ENCODE measurements at places on chromosomes 3 and 15.

DNA sequence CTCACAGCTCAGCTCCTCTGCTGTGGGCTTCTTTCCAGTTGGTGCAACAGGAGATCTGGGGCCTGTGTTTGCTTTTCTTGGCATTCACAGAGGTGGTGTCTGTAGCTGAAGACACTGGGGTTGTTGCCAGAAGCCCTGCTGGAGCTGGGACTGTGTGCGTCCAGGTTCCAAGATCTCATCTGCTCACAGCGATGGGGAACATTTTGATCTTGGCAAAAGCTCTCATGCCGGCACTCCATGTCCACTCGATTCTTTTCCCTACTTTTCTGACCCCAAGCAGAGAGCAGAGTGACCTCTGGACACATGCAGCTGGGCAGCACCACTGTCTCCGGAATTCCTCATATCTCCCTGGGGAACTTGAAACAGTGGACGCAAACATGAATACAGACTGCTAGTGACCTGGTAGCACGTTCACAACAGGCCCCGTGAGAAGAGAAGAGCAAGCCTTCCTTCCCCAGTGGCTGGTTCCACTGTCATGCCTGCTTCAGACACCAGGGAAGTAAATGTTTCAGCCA, 36.1 kb upstream of the MECOM start:
- no peak for DNase-seq

DNA sequence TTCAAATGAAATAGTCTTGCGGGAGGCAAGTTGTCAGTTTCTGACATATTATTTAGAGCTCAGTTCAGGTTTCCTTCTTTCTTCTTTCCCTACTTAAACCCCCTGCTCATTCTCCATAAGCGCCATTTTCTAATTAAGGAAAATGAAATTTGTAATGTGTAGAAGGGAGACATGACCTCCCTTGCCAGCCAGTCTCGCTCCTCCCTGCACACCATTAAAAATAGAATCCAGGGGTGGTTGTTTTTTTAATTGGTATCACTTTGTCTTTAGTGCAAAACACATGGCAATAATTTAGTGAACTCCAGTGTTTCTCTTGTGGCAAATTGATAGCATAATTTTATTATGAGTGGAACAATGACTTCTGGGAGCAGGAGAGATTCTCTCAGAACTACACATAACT, 160.1 kb downstream of the MEIS2 start:
- no peak for DNase-seq

DNA sequence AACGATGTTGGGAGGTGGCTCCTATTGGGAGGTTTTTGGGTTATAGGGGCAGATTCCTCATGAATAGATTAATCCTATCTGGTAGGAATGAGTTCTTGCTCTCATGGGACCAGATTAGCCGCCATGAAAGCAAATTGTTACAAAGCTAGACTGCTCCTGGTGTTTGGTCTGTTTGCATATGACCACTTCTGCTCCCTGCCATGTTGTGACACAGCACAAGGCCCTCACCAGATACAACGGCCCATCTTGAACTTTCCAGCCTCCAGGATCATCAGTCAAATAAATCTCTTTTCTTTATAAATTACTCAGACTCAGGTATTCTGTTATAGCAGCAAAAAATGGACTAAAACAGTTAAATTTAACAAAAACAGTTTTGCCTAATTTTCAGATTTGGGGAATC, 34.4 kb downstream of the TRIM42 start:
- DNase-seq, result no peak

DNA sequence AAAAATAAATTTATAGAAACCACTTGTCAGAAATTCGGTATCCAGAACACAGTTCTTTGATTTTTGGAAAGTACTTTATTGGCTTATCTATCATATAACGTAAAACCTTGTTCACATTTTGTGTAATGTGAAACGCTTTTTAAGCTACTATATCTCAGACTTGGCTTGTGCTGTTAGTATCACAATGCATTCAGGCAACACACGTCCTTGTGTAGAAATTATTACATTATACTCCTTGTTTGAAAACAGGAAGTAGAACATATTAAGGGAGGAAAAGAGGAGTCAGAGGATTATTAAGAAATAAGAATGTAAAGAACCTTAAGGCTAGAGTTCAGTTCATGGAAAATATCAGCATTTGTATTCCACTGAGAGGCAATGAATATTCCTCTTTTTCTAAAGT, 1.6 kb downstream of the DNAJC13 start:
- DNase-seq, result no peak

GRCh38 chr15:88187195-88187594, 69.3 kb downstream of the NTRK3 start:
- DNase-seq, result no peak

DNA sequence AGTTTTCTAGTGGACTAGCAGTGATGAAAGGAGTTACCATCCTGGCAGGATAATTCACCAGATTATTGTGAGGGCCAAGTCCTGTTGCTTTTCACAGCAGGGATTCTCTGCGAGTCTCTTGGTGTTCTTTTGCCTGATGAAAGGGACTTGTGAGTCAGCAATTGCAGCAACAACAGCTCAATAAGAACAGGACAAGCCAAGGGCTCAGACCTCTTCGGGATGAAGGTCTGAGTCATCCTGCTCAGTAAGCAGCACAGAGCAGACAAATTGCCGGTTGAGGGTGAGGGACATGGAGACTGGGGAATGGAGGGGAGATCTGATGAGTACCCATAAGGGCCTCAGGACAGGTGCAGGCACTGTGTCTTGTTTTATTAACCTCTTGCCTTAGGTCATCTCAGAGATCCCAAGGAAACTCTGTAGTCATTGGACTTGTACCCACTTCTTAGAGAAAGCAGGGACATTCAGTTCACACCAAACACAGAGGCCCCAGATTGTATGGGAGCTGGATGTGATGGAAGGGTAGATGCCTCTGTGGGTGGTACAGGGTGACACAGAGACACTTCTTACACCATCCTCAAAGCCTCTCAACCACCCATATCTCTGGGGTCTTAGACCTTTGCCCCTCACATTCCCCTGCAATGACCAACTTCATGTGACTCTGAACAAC, 173.8 kb upstream of the TLE3 start:
- no peak for DNase-seq

DNA sequence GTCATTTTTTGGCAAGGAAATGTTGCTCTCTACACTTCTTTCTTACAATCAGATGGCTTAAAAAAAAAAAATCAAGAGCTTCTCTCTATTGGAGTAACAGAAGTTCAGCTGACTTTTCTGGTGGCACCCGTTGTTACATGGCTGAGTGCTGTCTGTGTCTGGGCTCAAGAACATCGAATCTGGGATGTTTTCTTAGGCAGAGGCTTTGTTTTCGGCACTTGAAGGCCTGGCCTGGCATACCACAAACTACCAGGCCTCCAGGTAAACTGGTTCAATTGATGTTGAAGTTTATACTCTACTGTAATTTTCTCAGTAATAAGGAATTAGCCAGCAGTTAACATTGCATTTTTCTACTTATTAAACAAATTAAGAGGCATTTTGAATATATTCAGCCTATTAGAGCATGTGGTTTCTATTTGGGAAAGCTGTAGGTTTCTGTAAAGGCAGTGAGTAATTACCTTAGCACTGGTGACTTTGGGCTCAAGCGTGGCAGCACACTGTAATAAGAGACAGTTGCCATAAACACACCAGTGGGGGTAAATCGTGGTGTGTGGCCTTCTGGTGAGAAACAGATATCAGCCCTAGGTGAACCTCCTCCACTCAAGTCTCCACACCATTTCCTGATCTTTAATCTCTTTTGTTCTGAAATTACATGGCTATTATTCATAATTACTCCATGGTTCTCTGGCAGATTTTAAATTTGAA, 544.7 kb downstream of the MECOM start:
- DNase-seq, result no peak

GRCh38 chr3:139473155-139473771, 3.1 kb downstream of the RBP2 start:
- no peak for DNase-seq

- DNase-seq, result no peak
Observed at GRCh38 chr15:65451989-65452388, 29.2 kb upstream of the IGDCC4 start.

GRCh38 chr3:3200632-3201212, 21.2 kb upstream of the CRBN start:
- no peak for DNase-seq

- no peak for DNase-seq
Observed at GRCh38 chr3:105513886-105514285, 147.2 kb downstream of the ALCAM start.

DNA sequence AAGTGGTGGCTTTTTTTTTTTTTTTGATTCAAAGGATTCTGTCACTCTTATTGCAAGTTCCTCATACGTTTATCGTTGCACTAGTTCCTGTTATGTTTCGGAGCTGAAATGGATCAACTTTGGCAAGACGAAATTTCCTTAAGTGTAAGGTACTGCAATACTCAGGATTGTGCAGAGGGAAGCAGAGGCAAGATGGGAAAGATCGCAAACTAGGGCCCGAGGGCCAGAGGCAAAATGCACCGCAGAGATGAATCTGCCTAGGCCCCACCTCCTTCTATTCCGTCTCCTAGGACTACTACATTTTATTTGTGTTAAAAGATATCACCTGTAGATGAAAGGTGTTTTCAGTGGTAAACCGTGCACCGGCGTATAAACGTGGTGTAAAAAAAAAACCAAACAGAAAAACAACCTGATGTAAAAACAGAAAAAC, 331 bp downstream of the RNU6-1 start:
- DNase-seq, result peak; percentile 32

DNA sequence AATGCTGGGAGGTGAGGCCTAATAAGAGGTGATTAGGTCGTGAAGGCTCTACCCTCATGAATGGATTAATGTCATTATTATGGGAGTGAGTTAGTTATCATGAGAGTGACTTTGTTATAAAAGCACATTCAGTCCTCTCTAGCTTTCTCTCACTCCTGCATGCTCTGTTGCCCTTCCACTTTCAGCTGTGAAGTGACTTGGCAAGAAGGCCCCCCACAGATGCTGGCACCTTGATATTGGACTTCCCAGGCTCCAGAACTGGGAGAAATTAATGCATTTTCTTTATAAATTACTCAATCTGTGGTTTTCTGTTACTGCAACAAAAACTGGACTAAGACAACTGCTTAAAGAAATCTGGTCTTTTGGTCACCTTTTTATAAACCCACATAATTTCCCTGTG, 144.3 kb downstream of the FBN1 start:
- DNase-seq, result no peak

- no peak for DNase-seq
Observed at GRCh38 chr3:142944342-142944741, 19.1 kb downstream of the PAQR9 start.

DNA sequence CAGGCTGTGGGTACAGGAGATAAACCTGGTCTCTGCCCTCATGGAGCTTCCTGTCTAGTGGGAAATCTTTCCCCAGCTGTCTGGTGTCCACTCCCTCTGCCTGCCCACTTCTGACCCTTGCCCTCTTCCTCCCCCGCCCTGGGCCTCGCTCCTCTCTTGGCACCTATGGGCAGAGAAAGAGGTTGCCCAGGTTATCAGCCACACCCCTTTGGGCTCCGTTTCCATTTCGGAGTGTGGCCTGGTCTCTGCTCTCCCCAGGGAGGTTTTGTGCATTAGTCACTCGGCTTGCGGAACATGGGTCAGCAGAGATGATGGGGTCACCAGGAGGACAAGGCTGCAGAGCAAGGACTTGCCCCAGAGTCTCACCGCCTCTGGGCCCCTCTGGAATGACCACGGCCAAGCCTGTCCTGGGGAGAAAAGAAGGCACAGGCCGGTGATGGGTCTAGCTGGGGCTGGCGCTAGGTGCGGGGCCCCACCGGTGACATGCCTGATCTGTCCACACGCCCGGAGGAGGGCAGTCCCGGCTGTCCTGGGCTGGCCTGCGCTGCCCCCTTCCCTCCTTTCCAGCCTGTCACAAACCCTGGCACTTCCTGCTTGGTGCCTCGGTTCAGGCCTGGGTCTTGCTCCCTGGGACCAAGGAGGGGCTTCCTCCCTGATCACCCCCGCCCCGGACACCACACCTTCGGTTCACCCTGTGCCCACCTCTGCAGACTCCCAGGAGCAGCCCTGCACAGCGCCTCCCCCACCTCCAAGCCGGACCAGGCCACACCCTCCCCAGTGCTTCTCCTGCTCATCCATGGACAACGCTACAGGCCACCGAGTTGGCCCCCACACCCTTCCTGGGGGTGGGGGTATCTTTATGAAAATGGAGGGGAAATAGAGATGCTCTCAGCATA, 35.6 kb upstream of the MUC4 start:
- no peak for DNase-seq

GRCh38 chr15:62219799-62220198, 54.7 kb upstream of the C2CD4B start:
- DNase-seq, result no peak

- DNase-seq, result no peak
Observed at GRCh38 chr15:64134345-64134829, 17.1 kb upstream of the SNX22 start.

- no peak for DNase-seq
Observed at GRCh38 chr15:48845123-48845522, 32.8 kb upstream of the EID1 start.

DNA sequence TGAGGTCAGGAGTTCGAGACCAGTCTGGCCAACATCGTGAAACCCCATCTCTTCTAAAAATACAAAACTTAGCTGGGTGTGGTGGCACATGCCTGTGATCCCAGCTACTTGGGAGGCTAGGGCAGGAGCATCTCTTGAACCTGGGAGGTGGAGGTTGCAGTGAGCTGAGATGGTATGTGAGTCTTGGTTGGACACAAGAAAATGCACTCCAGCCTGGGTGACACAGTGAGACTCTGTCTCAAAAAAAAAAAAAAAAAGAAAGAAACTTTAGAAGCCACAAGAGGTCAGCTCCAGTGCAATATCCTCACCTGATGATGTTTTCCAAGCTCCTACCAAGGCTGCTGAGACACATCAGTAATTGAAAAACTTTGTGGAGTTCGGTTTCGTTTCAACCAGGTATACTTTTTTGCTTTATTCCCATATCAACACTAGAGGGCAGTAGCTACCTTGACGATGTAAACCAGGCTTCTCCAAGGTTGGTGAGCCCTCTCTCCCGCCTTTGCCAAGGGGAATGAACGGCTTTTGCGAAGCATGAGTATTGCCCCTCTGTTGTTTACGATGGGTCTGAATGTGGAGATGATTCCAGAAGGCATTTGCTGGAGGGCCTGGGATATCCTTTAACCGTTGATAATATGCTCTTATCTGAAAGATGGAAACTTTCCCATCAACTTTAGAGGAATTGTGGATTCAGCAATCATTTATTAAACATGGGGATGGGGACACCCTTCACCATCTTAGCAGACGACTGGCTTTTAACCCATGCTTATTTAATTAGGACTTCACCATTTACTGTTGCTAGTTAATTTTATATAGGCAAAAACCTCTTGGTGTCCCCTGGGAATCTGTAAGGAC, 202.8 kb downstream of the SV2B start:
- peak; percentile 78 for DNase-seq

DNA sequence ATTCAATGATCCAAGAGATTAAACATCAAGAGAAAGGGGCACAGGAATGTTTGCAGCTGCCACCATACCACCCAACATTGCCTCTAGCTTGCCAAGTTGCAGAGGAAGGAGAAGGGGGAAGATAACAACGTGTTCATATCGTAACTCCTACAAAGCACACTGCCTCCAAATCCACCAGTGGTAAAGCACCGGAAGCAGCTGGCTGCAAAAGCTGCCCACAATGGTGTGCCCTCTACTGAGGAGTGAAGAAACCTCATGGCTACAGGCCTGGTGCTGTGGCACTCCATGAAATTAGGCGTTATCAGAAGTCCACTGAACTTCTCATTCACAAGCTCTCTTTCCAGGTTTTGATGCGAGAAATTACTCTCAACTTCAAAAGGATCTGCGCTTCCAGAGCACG, 263.9 kb upstream of the STT3B start:
- DNase-seq, result no peak

GRCh38 chr3:43077707-43078106, 28.2 kb downstream of the POMGNT2 start:
- DNase-seq, result no peak
